ENCODE measurements at places on chromosomes 7 and 10.

DNA sequence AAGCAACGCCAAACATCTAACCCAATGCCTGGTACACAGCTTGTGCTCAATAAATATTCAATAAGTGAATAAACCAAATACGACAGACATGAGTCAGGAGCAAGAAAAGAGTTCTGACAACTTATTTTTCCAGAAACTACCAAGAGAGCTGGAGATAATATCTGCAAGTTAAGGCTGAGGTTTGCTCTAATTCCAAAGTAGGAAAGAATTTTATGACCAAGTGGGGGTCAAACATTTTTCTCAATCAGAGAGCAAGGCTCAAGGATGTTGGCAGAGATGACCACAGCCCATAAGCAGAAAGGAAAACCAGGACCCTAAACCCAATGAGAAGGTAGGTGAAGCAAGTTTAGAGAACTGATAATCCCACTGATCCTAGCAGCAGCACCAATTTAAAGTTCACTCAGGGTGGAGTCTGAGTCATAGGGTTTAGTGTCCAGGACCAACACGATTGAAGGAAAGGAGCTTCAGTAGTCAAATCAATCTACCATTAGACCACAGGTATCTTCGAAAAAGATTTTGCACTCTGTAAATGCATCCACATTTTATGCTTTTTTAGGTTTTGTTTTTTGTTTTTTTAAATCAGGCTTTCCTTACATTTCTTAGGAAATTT is 49.3 kb upstream of the KCNIP2 start:
- DNase-seq = no peak

DNA sequence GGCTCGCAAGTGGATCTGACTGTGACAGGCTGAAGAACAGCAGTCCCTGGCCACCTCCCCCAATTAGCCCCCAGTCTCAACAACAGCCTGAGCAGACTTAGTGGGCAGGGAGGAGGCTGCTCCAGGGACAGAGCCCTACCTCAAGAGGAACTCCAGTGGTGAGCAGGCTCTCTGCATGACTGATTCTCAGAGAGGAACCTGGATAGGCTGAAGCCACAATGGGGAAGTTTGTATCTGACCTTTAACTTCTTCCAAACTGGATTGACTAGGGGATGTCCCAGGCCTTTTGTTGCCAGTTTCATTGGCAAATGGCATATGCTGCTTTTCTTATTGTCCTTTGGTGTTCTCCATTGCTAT is 93.0 kb downstream of the ARHGAP22 start:
- no peak for DNase-seq

GRCh38 chr7:74023092-74023536 is 4.9 kb upstream of the ELN start:
- no peak for DNase-seq

GRCh38 chr7:98212532-98213041 is 1.3 kb downstream of the BHLHA15 start:
- DNase-seq = no peak
